ENCODE measurements at places on chromosomes 5 and 9.

DNA sequence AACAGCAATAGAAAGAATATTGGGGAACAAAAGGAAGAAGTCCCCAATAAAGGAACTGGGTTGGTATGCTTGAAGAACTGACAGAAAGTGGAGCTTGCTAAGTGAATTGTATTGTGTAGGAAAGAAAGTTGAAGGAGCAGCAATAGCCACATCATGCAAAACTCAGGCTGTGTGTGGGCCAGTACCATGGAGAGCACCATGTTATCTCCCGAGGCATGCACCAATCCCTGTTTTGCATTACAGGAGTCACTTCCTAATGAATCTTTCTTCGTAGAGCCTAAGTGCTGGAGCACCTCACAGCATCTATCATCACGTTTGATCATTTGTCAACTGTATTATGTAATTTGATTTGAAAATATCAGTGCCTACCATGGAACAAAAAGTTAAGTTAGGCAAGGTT lies 137.7 kb upstream of the NMUR2 start:
- DNase-seq: no peak

DNA sequence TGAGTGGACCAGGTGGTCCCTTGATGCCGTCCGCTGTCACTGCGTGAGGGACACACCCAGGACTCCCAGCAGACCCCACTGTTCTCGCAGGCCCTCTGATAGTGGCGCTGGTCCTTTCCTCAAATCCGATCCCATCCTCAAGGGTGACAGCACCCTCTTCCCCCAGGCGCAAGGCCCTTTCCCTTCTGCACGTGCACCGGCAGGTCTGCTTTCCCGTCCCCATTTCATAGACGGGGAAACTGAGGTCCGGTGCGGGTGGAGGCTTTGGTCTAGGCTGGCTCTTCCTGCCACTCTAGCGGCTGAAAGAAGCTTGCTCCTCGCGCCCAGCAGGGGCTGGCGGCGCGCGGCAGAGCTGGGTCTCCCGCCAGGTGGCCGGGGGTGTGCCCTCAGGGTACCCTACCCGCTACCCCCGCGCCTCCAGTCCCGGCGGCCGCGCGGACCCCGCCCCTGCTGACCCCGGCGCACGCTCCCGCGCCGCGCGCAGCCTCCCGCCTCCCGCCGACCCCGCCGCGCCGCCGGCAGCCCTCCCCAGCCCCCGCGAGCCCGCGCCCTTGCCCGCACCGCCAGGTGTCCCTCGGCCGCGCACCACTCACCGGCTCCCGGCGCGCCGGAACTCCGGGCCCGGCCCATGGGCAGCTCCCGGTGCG lies 453 bp downstream of the RASGEF1C start:
- no peak for DNase-seq

DNA sequence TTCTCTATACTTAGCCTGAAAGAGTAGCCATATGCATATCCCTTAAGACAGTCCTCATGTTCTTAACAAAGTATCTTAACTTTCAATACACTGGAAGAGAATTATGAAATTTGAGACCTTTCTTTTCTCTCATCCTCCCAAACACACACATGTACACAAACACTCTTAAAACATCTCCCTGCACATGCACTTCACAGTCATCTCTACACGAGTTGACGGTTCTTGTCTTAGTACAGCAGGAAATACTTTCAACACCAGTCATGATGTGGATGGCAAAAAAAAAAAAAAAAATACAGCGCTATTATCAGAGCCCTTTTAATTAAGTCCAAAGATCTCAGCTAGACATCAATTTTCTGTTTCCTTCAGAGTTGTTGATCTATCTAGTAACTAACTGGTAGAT lies 43.6 kb upstream of the PCSK1 start:
- no peak for DNase-seq

GRCh38 chr5:168860081-168860480 lies 280.9 kb upstream of the PANK3 start:
- no peak for DNase-seq

All from T-helper 2 cell (primary cell).